ENCODE measurements at places on chromosomes 2 and 18. TPM values are rescaled to one million over a fixed set of nuclear protein-coding genes. Genes with fewer than 3 reads are reported as not detected.

DNA sequence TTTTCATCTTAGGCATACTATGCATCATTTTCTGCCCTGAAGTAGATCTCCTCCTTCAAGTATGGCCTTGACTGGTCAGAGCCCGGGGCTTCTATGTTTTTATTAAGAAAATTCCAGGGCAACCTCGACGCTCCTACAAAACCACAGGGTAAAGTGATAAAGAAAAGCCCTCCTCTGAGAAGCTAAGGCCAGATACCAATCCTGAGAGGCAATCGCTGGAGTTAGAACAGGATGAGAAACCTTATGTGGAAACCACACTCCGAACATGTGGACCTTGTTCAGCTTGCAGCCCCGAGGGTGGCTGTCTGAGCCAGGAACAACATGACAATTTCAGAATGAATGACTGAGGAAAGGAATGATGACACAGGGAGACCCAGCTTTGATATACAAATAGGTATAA lies 35.6 kb downstream of the RMC1 start:
- DNase-seq: no peak

DNA sequence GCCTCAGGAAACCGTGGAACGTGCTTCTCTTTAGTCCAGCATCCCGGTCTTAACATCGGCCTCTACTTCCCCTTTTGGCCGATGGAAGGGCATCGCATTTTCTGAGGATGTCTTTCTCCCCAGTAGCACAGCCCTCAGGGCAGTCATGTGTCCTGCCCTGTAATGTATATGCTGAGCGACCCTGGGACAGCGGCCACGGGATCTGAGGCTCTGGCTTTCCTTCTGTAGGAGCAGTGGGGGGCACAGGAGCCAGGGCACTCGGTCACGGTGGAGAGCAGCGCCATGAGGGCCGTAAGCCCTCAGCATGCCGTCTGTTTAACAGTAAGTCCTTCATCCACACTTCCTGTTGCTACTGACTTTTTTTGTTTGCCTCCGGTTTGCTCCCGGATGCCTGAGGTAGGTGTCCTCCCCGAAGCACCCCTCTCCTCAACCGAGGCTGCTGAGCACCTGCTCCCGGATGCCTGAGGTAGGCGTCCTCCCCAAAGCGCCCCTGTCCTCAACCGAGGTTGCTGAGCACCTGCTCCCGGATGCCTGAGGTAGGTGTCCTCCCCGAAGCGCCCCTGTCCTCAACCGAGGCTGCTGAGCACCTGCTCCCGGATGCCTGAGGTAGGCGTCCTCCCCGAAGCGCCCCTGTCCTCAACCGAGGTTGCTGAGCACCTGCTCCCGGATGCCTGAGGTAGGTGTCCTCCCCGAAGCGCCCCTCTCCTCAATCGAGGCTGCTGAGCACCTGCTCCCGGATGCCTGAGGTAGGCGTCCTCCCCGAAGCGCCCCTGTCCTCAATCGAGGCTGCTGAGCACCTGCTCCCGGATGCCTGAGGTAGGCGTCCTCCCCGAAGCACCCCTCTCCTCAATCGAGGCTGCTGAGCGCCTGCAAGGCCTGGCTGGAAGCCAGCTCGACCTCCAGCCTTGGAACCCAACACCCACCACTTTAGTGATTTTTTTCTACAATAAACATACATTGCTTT lies 169.3 kb downstream of the HDAC4 start:
- no peak for DNase-seq

- DNase-seq: no peak
Measured at GRCh38 chr2:236694146-236694888, 124.7 kb downstream of the ACKR3 start.

GRCh38 chr2:163667064-163667887 lies 68.5 kb downstream of the FIGN start:
- no peak for DNase-seq

GRCh38 chr2:166365803-166366420 lies 9.8 kb downstream of the SCN9A start:
- no peak for DNase-seq

DNA sequence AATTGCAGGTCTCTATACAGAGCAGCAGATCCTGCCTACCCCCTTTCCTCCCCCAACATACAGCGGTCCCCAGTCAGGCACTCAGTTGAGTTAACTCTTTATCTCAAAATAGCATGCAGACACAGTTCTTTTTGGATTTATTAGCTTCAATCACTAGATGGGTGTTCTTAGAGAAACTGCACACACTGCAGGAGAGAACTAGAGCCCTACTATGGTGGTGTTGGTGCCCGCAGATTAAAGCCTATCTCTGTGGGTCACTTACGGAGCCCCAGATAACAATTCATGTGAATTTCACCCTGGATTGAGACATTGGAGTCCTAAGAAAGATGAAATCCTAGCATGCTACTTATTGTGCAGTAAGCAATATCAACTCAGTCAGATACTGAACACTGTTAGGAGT lies 11.9 kb downstream of the ADD2 start:
- no peak for DNase-seq

HES6 gene
- 17.8 TPM for total RNA-seq

ITGB1BP1 gene
- total RNA-seq: 22.7 TPM
